Renal cortical epithelial cell (primary cell): ENCODE measurements at places on chromosomes 5 and 9. TPM values are rescaled to one million over a fixed set of nuclear protein-coding genes. Genes with fewer than 3 reads are reported as not detected.

DNA sequence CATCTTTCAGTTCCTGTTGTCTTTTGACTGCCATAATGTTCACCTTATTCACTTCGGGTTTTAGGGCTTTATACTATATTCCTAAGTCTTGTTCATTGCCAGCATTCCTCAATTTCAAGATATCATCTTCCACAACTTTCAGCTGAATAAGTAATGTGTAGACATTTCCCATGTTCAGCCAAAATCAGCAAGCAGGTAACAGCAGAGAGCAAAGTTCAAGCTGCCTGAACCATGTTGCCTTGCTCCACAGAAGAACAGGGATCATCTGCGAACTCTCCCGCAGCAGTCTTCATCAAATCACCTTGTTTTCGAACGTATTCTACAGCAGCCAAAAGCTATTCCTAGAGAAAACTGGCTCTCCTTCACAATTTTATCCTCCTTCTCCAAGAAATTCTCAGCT is 95.3 kb upstream of the CCDC112 start:
- no peak for DNase-seq

GRCh38 chr5:169548315-169548714 is 35.3 kb upstream of the SPDL1 start:
- peak; percentile 62 for DNase-seq

- DNase-seq, result no peak
These were observed 42.1 kb upstream of the FAM240B start for GRCh38 chr9:38761999-38762398.

DNA sequence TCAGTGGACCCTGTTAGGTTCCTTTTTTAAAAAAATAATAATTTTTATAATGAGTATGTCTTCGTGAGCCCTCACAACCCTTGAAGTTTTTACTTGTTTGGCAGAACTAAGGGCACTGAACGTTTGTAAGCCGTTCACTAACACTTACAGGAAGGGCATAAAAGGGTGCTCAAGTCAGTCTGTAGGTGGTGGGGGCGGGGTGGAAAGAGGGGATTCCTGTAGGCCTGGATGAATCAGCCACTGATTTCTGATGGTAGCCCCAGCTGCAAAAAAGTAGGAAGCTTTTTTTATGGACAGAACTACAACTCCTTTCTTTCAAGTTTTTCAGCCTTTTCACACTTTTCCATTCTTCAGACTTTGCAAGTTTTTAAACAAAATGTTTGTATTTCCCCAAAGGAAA is 35.8 kb downstream of the PIK3R1 start:
- DNase-seq, result peak; percentile 37

- DNase-seq, result no peak
These were observed 166.2 kb downstream of the NTRK2 start for GRCh38 chr9:84835745-84836144.

DNA sequence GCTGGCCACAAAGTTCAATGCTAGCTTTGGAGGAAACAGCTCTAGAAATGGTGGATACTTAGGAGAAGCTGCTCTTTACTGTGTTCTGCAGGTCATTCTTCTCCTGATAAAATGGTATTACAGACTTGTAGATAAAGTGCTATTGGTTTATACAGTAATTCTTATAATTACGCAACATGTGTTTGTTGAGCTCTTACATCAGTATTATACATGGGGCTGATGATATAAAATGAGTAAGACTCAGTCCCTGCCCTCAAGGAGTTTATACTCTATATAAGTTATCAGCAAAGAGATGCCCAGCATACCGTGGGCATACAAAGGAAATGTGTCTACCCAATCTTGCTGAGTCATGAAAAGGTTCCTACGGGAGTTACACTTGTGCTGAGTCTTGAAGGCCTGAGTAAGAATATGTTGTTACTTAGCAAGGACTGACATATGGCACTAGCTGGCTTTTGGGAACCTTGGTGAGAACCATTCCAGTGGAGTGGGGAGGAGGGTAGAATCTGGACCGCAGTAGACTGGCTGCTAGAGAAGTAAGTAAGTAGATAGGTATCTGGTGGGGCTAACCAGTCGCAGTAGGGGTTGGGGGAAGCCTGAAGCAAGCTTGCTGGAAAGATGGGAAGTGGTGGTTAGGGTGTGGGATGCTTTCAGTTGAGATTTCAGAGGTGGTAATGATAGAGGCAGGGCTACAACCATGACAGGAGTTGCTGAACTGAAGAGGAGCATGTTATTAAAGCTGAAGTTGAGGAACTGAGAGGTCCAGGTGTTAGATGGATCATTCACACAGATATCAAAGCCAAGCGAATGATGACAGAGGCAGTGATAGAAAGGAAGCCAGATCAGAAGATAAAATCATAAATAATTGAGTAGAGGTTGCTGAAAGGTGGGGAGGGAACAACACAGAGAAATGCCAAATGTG is 11.1 kb upstream of the TTC23L start:
- no peak for DNase-seq

DNA sequence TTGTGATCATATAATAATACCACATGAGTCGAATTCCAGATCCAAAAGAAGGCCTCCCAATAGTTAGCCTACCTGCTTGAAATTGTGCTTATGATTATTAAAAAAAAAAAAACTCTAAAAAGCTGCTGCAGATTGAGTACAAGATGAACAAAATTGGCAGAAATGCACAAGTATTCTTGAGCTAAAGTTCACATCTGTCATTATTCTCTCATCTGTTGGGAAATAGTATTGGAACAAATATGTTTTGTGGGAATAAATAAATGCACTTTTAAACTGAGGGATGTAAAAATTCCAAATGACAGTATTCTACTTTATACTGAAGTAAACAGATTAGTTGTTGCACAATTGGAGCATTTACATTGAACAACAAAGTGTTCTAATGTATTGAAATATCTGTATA is 15.7 kb downstream of the DAB2 start:
- no peak for DNase-seq

GRCh38 chr9:10354591-10354990 is 258.2 kb downstream of the PTPRD start:
- no peak for DNase-seq

- no peak for DNase-seq
These were observed 9.8 kb upstream of the FANCC start for GRCh38 chr9:95327239-95327865.

Gene GALNT12
- 4.3 and 10.9 TPM in 2 replicates for total RNA-seq

Gene C9orf50
- 0.05 TPM in 1 of 2 replicates, not detected in the other for total RNA-seq

Gene PCDHGA9
- 0.52 and 3.2 TPM in 2 replicates for total RNA-seq
